ENCODE measurements at places on chromosomes 5 and 9. TPM values are rescaled to one million over a fixed set of nuclear protein-coding genes. Genes with fewer than 3 reads are reported as not detected.

- no peak for DNase-seq
Measured at GRCh38 chr9:38233796-38234355, 158.6 kb upstream of the ALDH1B1 start.

GRCh38 chr5:52452098-52452497, 335.6 kb upstream of the ITGA1 start:
- no peak for DNase-seq

GRCh38 chr5:2031581-2031980, 148.9 kb upstream of the IRX4 start:
- DNase-seq = no peak

Gene GNA14
- 3.4 TPM for total RNA-seq

Gene FCN1
- total RNA-seq = not detected

GRCh38 chr9:83166372-83166771, 103.4 kb upstream of the RASEF start:
- peak; percentile 91 for DNase-seq

All from HT-29 (cell line).